ENCODE measurements at places on chromosomes 7 and 10.

DNA sequence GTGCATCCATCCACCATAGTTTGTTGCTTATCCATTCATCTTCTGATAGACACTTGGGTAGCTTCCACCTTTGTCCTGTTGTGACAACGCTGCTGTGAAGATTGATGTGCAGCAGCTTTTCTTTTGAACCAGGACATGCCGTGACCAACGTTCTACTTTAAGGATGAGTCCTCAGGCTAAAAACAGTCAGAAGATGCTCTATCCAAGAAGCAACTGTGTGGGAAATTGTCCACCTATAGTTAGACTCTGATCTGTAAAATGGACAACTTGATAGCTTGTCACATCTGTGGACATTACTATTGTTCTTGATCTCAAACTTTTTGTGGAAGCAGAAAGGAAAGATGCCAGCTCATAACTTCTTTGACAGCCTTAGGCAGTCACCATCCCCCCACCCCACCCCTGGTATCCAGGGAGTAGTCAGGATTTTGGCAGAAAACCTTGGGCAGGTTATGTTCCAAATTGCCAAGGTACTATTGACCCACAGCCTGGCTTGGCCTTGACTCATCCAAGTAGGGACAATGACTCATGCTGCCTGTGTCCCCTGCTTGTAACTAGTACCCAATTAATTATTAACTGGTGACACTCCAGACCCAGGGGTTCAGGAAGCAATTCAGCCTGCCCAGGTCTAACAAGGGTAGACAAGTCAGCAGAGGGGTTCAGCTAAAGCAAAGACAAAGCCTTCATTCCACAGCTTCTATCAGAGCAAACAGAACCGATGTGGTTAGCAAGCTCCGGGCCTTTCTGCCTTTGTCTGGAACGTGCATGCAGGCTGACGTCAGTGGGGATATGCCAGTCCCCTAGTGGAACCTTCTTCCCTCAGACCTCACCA is 99.6 kb upstream of the ANLN start:
- no peak for DNase-seq

DNA sequence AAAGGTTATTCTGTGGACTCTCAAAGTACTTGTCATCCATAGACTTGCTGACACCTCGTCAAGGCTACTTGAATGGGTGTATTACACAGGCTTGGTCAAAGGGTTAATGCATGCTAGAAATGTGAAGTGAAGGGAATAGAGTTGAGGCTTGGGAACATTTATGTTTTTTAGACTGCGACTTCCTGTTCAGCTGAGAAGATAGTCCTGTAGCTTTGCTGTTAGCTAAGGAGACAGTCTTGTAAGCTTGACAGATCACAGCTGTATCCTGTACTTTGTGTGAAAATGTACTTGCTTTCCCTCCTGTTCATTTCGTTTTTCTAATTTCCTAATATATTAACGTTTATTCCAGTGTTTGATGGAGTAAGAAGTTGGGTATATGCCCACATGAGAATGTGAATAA is 52.1 kb downstream of the ADD3 start:
- DNase-seq, result no peak

DNA sequence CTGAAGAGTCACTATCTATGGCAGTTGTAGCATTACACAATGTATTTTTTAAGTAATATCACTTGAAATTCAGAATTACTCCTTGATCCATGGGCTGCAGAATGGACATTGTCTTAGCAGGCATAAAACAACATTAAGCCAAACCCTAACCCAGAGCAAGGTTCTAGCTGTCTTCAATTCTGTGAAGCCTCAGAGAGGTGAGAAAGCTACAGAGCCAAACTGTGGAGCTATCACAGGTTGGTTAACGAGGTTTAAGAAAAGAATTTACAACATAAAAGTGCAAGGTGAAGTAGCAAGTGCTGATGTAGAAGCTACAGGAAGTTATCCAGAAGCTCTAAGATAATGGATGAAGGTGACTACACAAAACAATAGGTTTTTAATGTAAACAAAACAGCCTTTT is 582.7 kb upstream of the POT1 start:
- no peak for DNase-seq

DNA sequence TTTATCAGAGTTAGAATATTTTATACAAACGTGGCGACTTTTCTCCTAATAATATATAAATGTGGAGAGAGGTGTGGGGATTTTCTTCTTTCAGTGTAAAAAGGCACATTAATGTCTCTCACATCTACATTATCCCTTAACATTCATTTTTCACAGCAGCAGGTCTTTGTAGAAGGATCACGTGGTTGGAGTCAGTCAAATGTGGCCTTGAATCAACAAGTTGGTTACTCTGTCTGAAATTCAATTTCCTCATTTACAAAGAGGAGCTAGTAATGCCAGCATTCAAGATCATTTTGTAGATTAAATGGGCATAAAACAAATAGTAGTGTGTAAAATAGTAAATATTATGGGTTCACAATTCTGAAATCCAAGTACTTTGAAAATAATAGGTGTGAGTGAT is 183.1 kb upstream of the SEMA3E start:
- no peak for DNase-seq

- no peak for DNase-seq
Measured at GRCh38 chr7:75055830-75056772, 17.5 kb downstream of the RCC1L start.

GRCh38 chr10:26439406-26440087 is 1.4 kb downstream of the APBB1IP start:
- DNase-seq, result no peak

DNA sequence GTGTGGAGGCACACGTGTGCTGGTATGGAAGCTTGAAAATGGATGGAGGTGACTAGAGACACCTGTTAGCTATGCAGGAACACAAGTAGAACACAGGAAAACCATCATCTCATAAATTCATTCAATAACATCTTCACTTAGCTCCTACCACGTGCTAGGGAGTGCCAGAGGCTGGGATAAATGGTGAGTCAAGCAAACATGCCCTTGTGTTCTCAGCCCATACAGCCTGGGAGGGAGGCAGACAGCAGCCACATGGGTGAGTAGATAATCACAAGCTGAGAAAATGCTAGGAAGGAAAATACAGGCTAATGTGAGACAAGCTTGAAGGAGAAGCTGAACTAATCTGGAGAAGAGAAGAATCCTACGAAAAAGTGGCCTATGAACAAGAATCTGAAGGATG is 468.0 kb upstream of the ZMIZ1 start:
- no peak for DNase-seq

- no peak for DNase-seq
Measured at GRCh38 chr7:112023786-112024185, 182.4 kb downstream of the DOCK4 start.

All from erythroblast (primary cell).